Nephron progenitor cell (in vitro differentiated cells): ENCODE measurements at places on chromosomes 16 and 17.

- DNase-seq: no peak
Observed at GRCh38 chr17:43918026-43918389, 10.7 kb upstream of the MPP2 start.

DNA sequence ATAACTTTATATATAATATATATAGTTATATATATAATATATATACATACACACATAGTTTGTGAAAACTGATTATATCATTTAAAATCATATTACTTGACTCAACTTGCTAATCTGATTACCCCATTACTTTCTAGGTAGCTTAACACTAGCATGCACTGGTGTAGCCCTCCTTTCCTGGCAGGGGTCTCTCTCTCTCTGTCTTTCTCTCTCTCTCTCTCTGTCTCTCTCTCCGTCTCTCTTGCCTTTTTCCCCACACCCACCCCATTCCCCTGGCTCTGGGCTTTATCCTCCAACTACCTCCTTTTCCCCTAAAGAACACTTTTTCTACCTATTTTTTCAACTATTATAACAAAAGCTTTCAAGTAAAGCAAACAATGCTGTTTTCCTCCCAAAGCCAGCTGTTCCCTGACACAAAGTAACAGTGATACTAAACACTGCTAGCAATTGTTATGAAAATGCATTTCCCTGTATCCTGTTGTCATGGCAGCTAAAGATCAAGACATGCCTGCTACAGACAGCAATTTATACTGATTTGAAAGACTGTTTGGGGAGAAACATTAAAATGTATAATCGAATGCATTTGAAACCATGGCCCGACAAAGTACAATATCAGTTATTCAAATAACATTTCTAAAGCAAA lies 89.4 kb downstream of the CHD9NB start:
- DNase-seq: no peak

DNA sequence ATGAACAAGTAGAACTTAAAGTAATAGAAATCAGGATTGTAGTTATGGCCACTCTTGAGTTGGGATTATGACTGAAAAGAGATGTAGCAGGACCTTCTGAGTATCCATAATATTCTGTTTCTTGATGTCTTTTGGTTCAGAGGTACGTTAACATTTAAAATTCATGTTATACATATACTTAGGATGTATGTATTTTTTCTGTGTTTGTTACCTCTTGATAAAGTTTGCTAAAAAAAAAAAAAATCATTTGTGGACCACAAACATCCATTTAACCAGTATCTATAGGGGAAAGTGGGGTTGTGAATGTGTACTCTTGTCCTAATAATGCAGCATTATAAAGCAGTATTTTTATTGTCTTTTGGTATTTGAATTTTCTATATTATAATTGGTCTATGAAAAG lies 65.6 kb downstream of the BCAS3 start:
- DNase-seq: no peak

GRCh38 chr17:10166176-10166935 lies 32.0 kb downstream of the GAS7 start:
- no peak for DNase-seq

DNA sequence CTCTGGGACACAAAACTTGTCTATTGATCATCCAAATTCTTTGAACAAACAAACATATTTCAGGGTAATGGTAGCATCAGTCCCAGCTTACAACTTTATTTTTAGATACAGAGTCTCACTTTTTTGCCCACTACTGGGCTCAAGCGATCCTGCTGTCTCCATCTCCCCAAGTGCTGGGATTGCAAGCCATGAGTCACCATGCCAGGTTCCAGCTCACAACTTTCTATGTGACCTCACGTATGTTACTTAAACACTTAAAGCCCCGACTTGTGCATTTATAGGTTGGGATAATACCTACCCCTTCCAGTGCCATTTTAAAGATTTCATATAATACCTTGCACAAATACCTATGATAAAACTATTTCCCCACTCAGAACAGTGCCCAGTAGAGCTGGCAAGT lies 42.0 kb upstream of the KSR1 start:
- DNase-seq: no peak

DNA sequence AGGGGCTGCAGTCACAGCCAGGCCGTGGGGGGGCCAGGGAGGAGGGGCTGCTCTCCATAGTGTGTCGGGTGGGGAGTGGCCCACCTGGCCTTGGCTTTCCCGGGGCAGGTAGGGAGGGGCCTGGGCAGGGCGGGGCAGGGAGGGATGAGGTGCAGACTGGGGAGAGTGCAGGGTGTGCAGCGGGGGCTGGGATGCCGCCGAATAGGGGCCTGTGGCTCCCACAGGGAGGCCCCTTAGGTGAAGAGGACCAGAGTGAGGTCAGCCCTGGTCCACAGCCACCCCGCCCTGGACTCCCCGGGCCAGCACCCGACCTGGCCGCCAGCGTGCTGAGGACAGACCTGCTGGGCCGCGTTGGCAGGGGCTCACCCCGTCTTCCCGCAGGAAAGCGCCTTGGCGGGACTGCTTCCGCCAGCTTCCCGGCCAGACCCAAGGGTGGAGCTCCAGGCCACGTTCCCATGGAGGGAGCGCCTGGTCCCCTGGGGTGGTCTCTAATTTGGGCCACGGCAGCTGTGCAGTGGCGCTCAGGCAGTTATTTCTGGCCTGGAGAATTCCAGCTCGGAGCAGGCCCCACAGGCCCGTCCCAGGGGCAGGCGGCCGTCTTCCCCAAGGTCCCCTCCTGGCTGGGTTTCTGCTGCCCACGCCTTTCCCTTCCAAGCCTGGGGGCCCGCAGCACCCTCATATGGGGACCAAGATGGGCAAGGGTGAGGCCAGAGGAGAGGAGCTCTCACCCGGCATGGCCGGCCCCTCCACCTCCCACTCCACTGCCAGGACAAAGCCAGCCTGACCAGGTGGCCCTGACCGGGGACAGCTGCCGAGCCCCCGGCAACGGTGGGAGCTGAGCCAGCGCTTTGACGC lies 27.9 kb downstream of the CACNA1H start:
- no peak for DNase-seq
